Cortex of kidney (tissue), 1 donor: ENCODE measurements at places on chromosomes 7 and 10.

DNA sequence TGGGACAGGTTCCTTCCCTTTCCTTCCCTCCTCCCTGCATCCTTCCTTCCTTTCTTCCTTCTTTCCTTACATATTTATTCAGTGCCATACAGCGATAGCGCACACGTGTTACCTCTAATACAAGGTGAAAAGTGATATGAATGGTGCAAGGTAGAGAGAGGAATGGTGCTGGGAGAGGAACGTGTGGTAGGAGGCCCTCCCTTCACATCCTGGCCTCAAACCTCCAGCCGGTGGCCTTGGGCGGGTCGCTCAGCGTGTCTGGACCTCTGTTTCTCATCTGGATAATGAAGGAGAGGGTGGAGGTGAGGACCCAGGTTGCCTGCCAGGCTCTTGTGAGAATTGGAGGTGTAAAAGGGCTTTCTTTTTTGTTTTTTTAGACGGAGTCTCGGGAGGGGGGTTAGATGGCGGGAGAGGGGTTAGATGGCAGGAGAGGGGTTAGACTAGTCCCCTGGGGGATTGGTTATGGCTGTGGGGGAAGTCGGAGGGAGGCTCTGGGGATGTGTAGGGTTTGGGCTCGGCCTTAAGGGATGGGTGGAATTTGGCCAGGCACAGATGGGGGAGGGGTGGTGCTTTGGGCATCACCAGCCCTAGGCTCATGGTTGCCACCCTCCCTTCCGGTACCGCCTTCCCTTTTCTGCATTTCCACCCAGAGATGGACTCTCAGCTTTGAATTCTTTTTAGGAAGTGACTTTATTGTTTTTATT lies 14.9 kb downstream of the CHST3 start:
- no peak for DNase-seq

DNA sequence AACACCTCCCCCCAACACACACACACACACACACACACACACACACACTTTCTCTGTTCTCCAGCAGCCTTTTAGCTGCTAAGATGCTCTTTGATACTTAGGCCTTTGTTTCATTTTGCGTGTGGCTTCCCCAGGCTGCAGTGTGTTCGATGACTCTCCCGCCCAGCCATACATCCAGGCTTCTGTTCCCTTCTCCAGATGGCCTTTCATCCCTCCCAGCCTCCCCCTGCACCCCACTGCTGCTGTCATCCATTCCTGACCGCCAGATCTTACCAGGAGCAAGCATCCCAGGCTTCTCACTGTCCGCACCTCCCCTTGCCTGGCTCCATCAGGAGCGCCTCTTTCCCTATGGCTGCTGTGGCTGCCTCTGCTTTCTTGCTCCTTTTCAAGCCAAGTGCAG lies 77.8 kb upstream of the PPIF start:
- DNase-seq: no peak

DNA sequence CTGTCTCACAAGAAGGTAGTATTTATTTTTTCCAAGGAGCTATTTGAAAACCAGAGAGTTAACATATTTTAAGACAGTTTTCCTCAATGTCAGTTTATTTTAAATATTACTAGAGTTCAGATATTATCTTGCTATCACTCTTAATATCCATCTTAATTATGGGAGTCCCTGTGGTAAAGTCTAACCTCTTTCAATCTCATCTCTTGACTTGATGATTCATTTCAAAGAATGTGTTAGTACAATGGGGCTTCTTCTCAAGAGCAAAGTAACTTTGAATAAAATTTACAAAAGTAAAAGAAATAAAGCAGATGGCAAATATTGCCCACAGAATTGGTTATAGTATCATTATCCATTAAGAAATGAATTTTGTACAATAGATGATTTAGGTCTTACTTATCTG lies 731.1 kb upstream of the C7orf33 start:
- no peak for DNase-seq

DNA sequence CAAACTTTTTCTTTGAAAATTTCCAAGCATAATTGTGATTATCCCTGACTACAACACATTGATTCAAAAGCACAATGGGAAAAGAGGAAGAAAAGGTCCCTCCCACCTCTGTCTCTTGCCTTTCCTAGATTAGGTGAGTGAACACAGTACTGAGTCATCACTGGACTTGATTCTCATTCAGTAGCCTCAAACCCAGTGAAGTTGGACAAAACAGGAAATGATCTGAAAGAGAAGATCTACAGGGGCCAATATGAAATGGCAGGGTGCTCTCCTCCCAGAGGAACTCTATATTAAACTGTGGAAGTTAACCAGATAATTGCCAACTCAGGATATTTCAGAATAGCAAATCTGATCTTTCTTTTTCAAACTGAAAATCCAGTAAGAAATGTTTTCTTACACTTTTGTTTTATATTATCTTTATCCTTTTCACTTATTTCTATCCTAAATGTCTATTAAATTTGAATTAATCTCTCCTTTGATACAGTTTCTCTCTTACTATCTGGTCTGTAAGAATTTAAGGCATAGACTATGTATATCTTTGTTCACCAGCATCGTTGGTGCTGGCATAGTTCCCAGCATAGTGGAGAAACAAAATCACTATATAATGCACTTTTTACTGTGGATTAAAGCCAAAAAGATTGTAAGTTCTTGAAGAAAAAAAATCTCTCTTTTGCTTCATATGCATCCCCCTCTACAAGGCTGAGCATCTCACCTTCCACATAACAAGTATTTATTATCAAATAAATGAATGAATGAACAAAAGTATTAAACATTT lies 41.4 kb upstream of the IKZF1 start:
- DNase-seq: no peak

DNA sequence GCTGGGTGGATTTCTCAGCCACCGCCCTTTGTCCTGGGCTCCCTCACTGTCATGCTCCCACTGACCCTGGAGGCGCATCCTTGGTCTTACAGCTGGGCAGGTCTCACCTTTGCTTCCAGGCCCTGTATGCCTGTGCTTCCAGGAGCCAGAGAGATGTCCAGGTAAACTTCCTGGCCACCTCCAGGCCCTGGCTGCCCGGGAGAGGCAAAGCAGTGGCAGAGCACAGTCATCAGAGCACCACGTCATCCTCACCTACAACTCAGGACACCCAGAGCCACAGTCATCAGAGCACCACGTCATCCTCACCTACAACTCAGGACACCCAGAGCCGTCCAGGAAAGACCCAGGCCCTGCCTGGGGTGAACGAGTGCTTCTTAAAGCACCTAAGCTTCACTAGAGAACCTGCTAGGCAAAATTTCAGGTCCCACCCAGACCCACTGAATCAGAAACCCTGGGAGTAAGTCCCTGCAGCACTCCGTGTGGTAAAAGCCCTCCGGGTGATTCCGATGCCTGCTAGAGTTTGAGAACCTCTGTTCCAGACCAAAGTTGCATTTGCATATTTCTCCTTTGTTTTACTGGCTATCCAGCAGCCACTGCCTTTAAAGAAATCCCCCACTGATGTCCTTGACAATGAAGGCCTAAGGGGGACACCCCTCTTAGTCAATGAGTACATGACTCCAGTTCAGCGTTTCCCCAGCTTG lies 62.3 kb downstream of the DLG5 start:
- DNase-seq: no peak

DNA sequence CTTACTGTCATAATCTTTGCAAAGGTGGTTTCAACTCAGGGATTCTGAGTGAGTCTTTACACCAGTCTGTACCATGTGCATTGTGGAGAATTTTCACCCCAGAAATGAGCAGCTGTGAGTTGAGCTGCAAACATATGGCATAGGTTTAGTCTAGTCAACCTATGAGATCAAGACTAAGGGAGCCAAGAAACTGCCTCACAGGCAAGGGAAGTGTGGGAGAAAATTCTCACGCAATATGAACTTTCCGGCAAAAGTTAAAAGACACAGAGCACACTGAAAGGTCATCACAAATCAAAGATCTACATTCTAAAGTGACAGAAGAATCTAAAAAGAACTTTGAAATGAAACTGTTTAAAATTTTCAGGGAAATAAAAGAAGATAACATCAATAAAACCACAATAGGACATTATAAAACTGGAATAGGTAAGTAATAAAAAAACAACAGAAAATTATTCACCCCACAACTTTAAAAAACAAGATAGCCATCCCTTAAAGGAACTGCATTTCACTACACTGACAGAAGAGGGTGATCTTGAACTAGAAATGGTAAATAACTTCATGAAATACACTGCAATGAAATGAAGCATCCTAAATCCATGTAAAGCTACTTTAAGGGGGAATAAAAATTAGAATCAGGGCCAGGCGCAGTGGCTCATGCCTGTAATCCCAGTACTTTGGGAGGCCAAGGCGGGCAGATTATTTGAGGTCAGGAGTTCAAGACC lies 63.5 kb downstream of the LGI1 start:
- DNase-seq: no peak

- no peak for DNase-seq
Measured at GRCh38 chr7:114919587-114919986, 2.3 kb upstream of the MDFIC start.

DNA sequence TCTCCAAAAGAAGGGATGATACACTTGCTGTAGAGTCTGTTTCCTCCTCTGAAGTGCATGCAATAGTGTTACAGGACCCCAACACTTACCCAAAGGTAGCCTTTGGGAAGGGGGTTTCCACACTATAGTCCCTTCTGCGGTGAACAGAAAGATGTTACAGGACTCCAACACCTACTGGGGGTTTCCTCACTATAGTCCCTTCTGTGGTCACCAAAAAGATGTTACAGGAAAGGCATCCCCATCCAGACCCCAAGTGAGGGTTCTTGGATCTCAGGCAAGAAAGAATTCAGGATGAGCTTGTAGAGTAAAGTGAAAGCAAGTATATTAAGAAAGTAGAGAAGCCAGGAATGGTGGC lies 69.2 kb upstream of the PIK3CG start:
- DNase-seq: no peak

DNA sequence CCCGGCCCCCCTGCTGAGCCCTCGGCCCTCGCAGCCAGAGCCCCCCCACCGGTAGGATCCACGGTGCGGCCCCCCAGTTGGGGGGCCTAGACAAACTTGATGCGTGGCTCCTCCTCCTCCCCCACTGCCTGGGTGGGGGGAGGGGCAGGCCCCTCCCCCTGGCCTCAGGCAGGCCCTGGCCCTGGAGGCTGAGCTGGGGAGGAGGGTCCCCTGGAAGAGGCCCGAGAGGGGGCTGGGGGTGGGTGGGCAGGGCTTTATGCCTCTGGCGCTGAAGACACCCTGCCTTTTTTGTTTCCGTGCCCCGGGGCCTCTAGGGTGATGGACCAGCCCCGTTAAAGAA lies 3.7 kb downstream of the VPS37D start:
- no peak for DNase-seq

DNA sequence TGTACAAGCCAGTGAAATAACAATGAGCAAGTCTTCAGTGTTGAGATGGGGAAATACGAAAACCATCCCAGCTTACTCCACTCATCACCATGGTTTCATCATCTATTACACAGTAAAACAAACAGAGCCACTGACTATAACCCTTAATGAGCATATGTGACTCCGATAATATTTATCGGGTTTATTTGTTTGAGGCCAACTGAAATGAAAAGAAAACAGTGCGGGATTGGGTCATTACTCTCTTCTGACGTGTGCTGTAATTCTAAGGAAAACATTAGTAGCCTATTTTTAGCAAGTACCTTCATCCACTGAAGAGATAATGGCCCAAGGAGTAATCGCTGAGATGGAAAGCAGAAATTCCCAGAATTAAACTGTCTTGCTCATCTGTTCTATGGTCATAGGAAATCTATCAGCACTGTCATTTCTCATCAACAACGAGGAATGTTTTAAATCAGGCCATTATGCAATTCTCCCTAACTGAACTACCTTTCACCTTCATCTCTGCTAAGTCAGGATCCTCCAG lies 716.5 kb downstream of the INHBA start:
- DNase-seq: no peak

DNA sequence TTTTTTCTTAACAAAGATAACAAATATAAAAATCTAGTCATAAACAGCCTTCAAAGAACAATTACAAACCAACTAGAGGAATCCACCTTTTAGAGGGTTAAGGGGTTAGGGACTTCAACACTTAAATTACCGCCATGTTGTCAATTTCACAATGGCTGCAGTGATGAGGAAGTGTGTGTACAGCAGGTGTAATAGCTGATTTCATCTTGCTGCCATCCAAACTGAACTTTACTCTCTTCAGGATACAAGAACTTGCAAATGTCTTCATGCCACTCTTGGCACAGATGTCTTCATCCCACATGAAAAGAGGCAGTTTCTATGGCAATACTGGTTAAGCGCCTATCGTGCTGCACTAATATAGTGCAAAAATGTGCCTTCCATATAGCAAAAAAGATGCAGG lies 401.0 kb downstream of the PHF14 start:
- no peak for DNase-seq

DNA sequence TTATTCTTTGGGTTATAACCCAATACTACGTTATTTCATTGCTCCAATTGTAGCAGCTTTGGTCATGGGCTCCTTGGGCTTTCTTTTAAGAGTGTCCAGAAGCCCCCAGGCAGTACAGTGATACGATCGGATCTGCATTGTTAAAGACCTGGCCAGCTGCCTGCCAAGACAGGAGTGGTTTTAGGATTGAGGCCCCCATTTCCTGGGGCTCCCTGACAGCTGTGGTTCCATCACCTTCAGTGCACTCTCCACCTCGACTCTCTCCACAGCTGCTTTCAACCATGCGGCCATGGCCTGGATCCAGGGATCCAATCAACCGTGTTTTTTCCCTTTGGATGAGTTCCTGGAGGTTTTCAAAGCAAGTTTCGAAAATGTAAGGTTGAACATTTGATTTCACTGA lies 123.4 kb upstream of the BTBD16 start:
- DNase-seq: no peak

- no peak for DNase-seq
Measured at GRCh38 chr7:7210475-7211237, 28.3 kb downstream of the C1GALT1 start.

DNA sequence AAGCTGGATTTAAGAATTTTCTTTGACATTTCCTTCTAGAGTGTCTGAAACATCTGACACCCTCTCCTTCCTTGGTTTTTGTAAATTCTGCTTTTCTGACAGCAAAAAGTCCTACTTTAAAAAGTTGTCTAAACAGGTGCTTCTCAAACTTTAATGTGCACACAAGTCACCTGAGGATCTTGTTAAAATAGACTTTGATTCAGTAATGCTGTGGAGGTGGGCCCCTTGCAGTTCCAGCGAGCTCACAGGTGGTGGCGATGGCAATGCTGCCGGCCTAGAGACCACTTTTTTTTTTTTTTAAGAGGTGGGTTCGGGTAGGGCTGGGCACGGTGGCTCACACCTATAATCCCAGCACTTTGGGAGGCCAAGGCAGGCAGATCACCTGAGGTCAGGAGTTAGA lies 77.1 kb downstream of the ABCC2 start:
- no peak for DNase-seq

DNA sequence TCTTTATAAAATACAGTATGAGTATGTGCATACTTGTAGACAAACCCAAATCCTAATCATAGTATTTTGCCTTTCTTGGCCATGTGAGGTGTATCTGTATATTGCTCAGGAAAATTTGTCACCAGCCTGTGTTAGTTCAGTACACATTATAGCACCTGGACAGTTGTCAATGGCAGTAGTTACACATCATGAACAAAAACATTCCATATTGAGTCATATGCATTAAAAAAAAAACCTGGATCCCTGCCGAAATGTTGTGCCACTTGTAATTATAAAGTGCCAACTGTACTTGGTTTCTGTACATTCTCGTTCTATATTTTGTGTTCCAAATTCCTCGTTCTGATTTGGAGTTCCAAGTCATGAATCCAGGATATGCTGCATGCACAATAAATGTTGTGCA lies 410.4 kb downstream of the INHBA start:
- DNase-seq: no peak
